ENCODE measurements at places on chromosomes 4 and X.

- DNase-seq: no peak
Observed at GRCh38 chr4:87257523-87257922, 37.1 kb upstream of the KLHL8 start.

- no peak for DNase-seq
Observed at GRCh38 chrX:41711021-41711667, 12.8 kb upstream of the GPR82 start.

- DNase-seq: no peak
Observed at GRCh38 chrX:13495232-13495631, 74.2 kb upstream of the EGFL6 start.

DNA sequence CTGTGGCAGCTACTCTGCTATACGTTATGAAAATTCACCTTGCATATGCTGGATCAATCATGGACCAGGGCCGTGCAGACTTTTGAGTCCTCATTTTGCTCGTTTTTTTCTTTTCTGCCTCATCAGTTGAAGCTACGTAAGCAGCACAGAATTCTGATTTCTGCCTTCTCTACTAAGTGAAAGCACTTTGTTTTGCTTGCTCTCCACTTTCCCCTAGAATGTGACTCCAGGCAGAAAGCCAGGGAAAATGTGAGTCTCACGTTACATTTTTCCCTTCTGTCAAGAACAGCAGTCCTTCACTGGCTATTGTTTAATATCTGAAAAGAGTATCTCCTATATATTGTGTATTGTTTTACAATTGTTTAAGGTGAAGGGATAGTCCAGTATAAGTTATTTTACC, 1840.1 kb downstream of the PCDH7 start:
- DNase-seq: no peak
